ENCODE measurements at places on chromosomes 5 and 9.

DNA sequence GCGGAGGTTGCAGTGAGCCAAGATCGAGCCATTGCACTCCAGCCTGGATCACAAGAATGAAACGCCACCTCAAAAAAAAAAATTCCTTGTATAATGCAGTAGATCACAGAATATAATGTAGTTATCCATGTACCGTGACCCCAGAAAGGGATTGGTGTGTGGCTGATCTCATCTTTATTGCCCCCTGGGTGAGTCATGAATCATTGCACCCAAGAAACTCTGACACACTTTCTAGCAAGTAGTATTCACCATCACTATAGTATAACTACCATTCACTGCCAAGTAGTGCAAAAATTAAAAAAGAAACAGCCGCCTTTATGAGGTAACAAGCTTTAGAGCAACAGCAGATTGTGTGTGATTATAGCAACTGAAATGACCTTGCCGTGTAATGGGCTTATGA lies 23.7 kb upstream of the ANKH start:
- no peak for DNase-seq

DNA sequence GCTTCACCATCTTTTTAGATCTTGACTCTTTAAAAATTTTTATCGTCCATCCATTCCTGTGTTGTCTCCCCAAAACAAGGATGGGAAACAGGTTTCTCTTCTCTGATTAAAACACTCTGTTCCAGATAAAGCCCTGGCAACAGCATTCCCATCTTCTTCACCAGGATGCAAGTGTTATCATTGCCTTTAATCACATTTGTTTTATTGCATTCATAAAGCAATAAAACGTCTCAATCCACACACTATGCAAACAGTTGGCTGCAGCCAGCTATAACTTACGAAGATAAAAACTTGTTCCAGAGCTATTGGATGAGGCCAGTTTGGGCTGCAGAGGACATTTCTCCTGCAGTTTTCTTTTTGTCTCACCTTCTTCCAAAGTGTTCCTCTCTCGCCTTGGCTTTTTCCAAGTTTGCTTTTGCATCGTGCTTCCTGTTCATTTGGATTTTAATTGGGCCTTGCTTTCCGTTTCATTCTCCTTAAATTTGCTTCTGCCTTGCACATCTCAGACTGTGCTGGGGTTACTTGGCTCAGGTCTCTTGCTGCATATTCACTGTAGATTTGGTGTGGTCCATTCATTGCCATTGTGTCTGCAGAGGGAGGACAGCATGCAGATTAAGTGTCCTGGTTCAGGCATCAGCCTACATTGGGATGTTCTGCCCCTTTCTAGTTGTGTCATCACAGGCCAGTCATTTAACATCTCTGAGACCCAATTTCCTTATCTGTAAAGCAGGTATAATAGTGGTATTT lies 136.5 kb upstream of the LIFR start:
- DNase-seq: no peak

GRCh38 chr9:3181049-3181953 lies 337.4 kb upstream of the PUM3 start:
- no peak for DNase-seq

- DNase-seq: no peak
Measured at GRCh38 chr9:79145442-79145841, 426.3 kb upstream of the TLE4 start.

- DNase-seq: no peak
Measured at GRCh38 chr5:173303878-173304590, 24.2 kb downstream of the STC2 start.

GRCh38 chr5:19837536-19838174 lies 150.3 kb downstream of the CDH18 start:
- peak; percentile 5 for DNase-seq

- no peak for DNase-seq
Measured at GRCh38 chr9:133111808-133112662, 9.0 kb downstream of the RALGDS start.

DNA sequence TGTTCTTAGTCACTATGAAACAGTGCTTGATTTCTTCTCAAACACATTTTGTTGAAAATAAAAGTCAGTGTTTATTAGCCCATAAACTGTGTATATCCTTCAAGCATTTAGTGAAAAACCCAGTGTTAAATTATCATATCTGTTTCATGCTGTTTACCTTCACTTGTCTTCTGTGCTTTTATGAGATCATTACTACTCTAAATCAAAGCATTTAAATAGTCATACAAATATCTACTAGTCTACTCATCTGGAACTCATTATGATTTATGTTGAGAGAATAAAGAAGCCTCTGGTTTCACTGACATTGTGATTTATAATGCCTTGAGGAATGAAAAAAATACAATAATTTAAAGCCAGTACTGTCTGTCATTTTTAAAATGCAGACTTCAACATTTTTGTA lies 366.5 kb downstream of the SLCO4C1 start:
- DNase-seq: no peak

DNA sequence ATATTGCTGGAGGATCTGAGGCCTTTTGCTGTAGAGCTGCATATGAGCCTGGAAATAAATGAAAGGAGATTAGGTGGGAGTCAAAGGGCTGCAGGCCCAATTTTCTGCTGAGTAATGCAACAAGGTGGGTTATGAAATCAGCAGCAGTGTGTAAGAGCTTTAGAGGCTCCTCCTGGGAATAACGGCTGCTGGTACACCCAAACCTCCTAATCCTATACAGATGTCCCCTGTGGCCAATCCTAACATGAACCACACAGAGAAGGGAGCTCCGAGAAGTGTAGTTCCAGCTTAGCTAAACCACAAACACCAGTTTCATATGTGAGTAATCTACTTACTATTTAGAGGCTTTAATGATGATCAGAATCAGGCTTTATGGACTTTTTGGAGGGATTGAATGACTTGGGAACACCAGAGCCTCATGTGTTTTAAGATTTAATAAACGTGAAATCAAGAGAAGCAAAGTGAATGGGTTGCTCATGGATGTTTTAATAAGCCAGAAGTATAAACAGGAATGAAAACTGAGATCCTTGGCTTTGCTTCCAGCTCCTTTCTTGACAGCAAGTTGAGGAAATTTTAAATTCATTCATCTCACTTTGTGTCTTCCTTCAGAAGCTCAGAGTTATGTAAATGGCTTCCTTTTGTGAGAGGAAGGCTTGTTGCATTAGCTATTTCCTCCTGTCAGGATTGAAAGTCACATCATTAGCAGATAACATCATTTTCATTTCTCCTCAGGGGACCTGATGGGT lies 437.5 kb downstream of the TMEM232 start:
- DNase-seq: no peak

DNA sequence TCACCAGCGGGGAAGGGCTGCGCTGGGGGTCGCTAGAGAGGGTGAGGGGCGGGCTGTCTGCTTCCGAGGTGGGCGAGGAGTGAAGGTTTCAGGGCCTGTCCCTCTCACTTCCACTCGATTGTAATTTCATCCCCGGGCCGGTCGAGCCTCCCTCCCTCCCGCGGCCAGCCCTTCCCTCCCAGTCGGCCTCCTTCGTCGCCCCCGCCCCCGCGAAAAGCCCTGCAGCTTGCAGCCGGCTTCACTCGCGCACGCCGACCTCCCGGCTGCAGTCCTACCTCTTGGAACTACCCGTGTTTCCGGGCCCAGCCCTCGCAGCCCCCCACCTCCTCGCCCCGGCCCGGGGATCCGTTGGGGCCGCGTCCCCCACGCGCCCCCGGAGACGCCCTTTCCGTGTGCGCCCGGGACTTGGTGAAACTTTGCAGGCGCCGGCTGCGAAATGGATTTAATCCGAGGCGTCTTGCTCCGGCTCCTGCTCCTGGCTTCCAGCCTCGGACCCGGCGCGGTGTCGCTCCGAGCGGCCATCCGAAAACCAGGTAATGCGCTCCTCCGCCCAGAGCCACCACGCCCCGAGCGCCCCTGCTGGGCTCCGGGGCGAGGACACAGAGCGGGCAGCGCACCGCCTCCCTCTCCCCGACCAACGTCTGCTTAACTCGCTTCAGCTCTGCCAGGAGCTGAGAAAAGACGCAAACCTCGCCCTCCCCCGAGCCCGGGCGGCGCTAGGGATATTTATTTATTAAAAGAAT lies at the start of gene EGFLAM:
EGFLAM (plus strand) TSS at position 241 of the 743 bp plus-strand sequence; CDS start at position 437, 196 bp downstream.
- DNase-seq: no peak

- peak; percentile 13 for DNase-seq
Measured at GRCh38 chr5:317086-317811, 4.3 kb upstream of the AHRR start.

DNA sequence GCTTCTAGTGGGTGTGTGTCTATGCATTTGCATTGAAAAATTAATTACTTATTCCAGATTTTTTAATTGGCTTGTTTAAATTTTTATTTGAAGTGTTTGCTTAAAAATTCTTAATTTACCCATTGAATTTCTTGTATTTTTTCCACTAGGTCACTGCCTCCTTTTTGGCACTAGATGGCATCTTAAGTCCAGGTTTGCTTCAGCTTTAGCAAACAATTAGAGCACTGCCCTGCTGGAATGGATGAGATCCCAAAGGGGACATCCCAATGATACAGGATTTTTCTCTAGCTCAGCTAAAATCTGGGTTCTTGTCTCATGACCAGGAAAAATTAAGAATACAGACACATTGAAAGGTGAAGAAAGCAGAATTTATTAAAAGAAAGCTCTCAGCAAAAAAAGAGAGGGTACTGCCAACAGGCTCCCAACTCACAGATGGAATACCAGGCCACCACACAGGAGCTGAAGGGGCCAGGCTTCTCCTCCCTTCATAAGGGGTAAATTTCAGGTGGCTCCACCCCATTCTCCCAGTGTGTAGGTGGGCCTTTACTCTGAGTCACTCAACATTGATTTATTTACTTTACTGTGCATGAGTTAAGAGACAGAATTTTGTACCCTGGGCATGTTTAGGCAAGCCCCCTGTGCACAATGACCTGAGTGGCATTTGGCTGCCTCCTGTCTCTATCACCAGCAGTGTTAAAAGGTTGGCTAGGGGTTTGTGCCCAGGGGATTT lies 532.4 kb downstream of the ANXA1 start:
- peak; percentile 10 for DNase-seq

- no peak for DNase-seq
Measured at GRCh38 chr5:39892708-39893107, 467.9 kb upstream of the DAB2 start.

DNA sequence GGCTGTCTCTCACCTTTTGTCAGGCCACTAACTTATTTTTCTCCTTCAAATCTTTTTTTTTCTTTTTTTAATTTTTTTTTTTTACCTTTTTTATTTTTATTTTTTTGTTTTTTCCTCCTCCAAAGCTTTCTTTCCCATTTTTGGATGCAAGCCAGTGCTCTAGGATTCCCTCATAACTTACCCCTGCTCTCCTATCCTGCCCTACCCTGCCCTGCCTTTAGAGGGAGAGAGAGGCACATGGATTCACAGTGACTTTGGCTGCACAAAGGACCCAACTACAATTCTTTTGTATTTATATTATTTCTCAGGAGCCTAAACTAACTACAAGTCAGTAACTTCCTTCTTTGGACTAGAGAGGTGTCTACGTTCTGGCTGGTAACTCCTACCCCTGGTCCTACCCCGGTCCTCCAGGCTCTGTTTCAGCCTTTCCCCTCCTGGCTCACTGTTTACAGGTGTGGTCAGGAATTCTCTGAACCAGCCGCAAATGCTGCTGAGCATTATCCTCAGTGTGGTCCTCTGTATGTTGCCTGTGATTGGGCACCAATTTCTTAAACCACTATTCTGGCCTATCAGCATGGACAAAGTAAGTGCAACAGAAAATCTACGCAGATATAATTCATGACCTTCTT lies 8.4 kb upstream of the RUSC2 start:
- peak; percentile 40 for DNase-seq

DNA sequence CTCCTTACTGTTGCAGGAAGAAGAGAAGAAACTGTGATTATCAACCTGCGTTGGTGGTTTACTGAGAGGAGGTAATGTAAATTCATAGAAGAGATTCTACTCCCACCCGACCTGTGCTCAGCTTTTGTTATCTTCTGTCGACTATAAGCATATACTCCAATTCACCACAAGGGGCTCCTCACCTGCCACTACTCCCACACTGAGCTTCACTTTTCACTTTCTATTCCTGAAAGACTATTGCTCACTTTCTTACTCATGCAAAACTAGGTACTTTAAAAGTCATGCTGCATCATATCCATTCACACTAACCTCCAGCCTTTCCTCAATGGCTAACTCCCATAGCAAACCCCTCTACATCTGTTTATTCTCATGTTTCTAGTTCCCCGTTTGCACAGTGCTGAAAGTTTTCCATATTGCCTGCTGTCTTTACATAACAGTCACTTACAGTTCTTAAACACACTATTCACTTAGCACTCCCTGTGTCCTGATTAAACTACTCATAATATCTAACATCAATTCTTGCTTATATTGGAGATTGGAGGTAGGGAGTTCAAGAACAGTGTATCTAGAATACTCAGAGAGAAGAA lies 1062.6 kb downstream of the NR2F1-AS1 start:
- peak; percentile 8 for DNase-seq

DNA sequence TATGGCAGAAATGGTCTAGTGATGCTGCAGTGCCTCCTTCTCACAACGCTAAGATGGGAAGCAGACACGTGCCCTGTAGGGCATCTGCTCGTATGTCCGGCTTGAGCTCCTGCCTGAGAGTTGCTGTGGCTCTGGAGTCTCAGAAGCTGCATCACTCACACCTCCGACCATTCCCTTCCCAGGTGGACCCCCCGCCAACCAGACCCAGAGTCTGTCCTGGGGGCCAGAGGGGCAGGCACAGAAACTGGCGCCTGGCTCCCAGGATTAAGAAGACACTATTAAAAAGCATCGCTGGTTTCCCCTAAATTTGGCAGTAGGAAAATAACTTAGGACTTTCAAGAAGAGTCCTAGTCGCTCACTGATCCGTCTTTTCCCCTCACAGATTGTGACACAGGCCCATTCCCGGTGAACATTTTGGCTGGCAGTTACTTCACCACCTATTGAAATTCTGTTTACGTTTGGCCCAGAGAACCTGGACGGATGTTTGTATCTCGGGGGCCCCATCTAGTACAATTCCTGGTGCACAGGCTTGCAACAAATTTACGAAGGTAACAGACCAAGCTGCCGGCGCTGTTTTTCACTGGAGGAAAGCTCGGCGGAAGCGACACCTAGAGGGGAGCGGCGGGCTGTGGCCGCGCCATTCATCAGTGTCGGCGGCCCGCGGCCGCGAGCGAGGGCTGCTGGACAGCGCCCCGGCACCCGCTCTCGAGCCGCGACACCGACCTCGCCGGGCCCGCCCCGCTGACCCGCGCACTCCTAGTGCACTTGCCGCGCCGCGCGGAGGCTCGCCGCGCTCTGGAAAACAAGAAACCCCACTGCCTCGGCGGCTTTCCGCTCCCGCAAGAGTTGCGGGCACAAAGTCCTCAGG lies 1.6 kb downstream of the FSTL4 start:
- DNase-seq: peak; percentile 42

GRCh38 chr5:154394307-154394706 lies 51.5 kb upstream of the SAP30L start:
- no peak for DNase-seq

GRCh38 chr9:79329861-79330260 lies 241.9 kb upstream of the TLE4 start:
- no peak for DNase-seq

DNA sequence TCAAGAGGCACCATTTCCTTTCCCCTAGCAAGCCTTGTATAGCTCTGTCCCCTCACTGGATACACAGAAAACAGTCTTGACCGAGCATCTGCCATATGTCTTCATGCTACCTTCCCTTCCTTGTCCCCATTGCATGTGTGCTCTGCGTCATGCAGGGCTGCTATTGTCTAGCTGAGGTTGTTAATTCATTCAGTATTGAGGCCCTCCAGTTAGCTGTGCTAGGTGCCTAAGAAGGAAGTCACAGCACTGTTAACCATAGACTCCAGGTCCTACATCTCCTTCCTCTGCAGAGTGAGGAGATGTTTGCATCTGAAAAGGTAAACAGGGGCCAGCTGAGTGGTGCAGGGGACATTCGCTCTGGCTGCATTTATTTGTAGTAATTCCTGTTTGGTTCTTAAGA lies 48.2 kb downstream of the SLC1A3 start:
- DNase-seq: no peak

- no peak for DNase-seq
Measured at GRCh38 chr5:66779528-66779927, 183.3 kb downstream of the MAST4 start.

Measured in pons (tissue), 1 donor.